NT2/D1 (cell line): ENCODE measurements at places on chromosomes 4 and X.

- no peak for DNase-seq
Observed at GRCh38 chr4:4269331-4269731, 20.6 kb downstream of the LYAR start.

DNA sequence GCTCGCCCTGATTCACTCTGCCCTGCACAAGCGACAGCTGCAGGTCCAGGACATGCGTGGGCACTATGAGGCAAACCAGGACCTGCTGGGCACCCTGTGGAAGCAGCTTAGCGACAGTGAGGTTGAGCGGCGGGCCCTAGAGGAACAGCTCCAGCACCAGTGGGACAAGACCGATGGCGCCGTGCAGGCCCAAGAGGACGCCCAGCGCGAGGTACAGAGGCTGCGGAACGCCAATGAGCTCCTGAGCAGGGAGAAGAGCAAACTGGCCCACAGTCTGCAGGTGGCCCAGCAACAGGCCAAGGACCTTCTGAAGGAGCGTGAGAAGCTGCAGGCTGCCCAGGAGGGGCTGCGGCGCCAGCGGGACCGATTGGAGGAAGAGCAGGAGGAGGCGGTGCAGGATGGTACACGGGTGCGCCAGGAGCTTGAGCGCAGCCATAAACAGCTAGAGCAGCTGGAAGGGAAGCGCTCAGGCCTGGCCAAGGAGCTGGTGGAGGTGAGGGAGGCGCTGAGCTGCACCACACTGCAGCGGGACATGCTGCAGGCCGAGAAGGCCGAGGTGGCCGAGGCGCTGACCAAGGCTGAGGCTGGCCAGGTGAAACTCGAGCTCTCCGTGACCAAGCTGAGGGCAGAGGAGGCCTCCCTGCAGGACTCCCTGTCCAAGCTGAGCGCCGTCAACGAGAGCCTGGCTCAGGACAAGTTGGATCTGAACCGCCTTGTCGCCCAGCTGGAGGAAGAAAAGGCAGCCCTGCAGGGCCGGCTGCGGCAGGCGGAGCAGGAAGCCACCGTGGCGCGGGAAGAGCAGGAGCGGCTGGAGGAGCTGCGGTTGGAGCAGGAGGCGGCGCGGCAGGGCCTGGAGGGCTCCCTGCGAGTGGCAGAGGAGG, 12.8 kb downstream of the SMIM10L2A start:
- DNase-seq = no peak

- DNase-seq = no peak
Observed at GRCh38 chr4:54098375-54098774, 1.6 kb upstream of the GSX2 start.

DNA sequence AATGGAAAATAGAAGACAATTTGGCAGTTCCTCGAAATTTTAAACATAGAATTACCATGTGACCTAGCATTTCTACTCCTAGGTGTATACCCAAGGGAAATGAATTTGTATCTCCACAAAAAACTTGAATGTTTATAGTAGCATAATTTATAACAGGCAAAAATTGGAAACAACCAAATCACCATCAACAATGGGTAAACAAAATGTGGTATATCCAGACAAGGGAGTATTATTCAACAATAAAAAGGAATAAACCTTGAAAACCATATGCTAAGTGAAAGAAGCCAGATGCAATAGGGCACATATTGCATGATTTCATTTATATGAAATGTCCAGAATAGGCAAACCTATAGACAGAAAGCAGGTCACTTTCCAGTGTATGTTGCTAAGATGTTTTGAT, 83.8 kb downstream of the SNX25 start:
- no peak for DNase-seq

GRCh38 chr4:8666581-8666980, 74.0 kb downstream of the CPZ start:
- no peak for DNase-seq

GRCh38 chrX:48802089-48802904, 430 bp downstream of the HDAC6 start:
- peak; percentile 71 for DNase-seq

GRCh38 chr4:157655096-157655809, 434.7 kb downstream of the GRIA2 start:
- DNase-seq = no peak

- DNase-seq = no peak
Observed at GRCh38 chrX:63349307-63349706, 1.8 kb downstream of the SPIN4 start.

GRCh38 chr4:76630741-76631140, 195.7 kb downstream of the SHROOM3 start:
- DNase-seq = no peak

DNA sequence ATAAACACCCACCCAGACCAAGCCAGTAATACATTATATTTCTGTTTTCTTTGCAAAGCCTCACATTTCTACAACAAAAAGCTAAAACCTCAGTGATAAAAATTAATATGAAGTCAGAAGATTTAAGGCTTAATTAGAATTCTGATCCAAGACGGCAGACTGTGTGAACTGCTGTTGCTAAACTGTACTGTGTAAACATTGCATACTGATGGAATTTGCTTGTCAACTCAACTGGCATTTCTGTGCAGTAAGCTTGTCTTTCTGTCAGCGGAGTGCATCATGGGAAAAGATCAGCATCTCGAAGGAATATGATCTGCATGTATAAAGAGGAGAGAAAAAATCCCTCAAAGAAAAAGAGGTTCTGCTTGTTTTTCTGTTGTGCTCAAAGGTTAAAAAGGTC, 69.4 kb upstream of the SPANXB1 start:
- DNase-seq = no peak

- peak; percentile 27 for DNase-seq
Observed at GRCh38 chrX:149398027-149398426, 107.1 kb downstream of the IDS start.

DNA sequence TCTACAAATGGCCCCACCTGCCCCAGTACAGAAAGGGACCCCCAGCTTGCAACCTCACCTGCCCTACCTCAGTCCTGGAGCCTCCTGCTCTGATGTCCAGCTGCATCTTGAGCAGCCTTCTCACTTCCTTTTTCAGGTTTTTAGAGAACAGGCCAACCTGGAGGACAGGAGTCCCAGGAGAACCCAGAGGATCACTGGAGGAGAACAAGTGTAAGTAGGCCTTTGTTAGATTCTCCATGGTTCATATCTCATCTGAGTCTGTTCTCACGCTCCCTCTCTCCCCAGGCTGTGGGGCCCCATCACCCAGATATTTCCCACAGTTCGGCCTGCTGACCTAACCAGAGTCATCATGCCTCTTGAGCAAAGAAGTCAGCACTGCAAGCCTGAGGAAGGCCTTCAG, 3.6 kb downstream of the MAGEA11 start:
- no peak for DNase-seq

GRCh38 chrX:130170752-130171445, 863 bp upstream of the RAB33A start:
- DNase-seq = no peak

GRCh38 chr4:109429545-109429944, 4.1 kb upstream of the SEC24B start:
- no peak for DNase-seq

DNA sequence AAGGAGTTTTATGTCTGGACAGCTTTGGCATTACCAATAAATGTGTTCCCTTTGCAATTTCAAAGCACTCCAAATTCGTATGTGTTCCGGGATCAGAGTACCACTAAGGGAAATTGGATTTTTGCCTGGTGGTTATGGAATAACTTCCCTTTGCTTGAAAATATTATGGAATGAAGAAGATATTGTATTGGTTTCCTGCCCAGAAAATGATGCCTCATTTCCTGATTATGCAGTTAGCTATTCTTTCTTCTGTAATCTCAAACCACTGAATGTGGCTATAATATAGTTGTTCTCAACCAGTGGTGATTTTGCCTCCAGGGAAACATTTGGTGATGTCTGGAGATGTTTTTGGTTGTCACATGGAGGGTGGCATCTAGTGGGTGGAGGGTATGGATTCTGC, 142.9 kb downstream of the PCDH7 start:
- no peak for DNase-seq

DNA sequence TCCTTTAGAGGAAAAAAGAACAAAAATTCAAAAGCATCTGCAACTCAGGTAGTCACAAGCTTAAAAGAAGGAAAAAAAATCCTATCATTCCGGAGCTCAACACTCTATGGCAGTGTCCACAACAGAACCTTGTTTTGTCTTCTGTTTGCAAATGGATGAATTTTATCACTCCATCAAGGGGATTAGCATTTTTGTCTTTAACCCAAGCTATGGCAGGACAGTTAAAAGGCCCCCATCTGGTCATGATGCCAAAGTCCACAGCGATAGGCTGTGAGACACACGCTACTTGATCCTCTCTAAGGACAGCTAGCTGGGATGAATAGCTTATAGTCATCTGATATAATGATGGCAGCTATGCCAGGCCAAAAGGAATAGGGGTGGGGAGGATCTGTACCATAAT, 16.6 kb downstream of the AMER1 start:
- no peak for DNase-seq

GRCh38 chr4:102610007-102610406, 108.8 kb downstream of the NFKB1 start:
- no peak for DNase-seq

DNA sequence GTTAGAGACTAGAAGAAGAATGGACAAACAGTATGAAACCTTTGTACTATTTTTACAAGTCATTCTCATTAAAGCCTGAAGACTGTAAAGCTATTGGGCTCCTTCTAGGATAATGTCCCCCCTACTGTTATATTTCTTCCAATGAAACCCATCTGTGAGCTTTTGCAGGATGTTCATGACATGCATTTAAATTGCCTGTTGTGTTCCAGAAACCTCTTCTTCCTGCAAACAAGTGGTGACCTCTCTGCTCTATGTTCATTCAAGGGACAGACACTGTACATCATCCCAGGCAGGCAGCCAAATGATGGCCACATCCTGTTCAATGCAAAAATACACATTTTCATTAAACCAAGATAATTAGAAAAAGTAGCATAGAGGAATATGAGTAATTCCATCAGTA, 128.0 kb downstream of the C4orf33 start:
- DNase-seq = no peak

GRCh38 chrX:136028383-136028984, 43.2 kb downstream of the SLC9A6 start:
- DNase-seq = peak; percentile 11

GRCh38 chr4:184845367-184846021, 19.7 kb upstream of the ACSL1 start:
- DNase-seq = no peak

DNA sequence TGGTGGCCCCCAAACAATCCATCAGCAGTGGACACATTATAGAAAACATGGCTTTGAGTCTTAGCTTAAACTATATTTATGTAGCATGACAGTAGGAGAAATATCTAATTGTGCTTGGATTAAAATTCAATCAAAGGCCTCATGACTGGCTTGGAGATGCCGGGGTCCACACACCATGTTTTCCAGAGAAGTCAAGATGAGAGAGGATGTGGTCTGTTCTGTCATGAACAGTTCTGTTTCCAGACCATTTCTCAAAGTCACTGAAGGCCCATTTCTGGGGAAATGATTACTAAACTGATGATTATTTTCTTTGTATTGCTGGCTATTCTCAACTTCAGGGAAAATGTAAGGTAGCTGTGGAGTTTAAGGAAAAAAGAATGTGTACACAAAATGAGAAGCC, 76.3 kb downstream of the C4orf51 start:
- DNase-seq = no peak

DNA sequence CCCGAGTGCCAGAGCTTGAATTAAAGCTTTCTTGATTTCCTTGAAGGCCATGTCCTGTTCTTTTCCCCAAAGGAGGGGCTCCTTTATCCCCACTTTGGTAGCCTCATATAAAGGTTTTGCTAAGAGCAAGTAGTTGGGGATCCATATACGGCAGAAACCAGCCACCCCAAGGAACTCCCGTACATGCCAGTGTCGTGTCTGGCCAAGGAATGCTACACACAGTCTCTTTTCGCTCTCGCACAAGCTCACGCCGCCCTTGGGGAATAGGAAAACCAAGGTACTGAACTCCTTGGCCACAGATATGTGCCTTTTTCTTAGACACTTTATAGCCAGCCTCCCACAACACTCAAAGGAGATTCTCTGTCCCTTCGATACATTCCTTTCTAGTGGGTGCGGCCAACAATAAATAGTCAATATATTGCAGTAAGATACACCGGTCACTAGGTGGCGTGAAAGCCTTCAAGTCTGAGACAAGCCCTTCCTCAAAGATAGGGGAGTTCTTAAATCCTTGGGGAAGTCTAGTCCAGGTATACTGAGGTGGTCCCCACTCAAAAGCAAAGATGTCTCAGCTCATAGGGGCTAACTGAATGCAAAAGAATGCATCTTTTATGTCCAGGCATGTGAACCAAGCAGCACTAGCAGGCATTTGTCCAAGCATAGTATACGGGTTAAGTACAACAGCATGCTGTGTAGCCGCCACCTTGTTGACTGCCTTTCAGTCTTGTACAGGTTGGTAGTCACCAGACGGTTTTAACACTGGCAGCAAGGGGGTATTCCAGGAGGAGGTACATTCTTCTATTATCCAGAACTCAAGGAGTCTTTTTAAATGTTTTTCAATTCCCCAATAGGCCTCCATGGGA, 57.8 kb upstream of the XAGE1B start:
- DNase-seq = peak; percentile 51

- DNase-seq = no peak
Observed at GRCh38 chrX:142214081-142214480, 9.0 kb upstream of the MAGEC2 start.

DNA sequence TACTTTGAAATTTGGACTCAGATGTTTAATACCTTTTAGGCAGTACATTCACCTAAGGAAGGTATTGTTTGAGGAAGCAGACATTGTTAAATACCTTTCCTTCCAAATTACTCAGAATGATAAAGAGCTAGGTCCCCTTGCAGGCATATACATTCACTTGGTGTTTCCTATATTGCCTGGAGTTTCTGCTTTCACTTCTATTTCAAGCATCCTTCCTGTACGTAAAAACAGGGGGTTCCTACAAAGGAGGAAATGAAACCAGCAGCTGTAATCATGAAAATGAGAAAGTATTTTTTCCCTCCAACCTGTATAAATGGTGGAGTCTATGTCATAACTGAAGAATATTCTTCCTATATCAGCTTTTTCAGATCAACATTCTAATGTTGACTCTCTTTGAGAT, 90.4 kb upstream of the RASGEF1B start:
- no peak for DNase-seq

DNA sequence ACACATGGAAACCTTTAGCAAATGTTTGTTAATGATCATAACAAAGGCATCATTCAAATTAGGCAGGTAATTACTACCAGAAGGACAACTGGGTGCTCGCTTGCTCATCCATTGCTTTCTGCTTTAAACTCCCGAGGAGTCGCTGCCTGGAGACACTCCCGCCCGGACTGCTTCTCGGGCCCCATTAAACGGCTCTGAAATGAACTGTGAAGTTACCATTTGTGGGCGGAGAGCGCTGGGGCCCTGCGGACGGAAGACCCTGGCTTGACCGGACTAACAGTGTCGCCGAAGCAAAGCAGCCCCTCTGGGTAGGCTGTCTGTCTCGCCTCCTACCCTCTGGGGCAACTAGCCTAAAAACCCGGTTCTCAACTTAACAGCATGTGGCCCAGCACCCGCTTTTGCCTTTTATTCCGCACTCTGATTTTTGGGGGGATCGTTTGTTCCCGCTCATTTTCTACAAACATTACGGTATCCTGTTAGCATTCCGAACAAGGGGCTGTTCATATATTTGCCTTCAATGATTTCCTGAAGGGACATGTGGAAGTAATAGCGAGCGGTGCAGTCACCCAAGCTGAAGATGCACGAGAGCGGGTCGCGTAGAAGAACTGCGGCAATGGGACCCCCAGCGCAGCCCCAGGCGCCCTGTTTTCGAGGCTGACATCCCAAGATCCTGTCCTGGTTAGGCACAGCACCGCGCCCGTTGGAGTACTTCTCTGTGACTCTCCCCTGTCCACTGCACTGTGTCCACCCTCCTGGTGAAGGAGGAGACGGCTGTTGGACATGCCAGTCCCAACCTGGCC, 1.6 kb upstream of the PDGFRA start:
- no peak for DNase-seq

- DNase-seq = no peak
Observed at GRCh38 chr4:143035661-143036060, 149.1 kb upstream of the USP38 start.

GRCh38 chrX:55488006-55488592, 1.5 kb downstream of the USP51 start:
- no peak for DNase-seq
